ENCODE measurements at places on chromosomes 5 and 9. TPM values are rescaled to one million over a fixed set of nuclear protein-coding genes. Genes with fewer than 3 reads are reported as not detected.

- H3K36me3 ChIP-seq, result no peaks in the 10 kb centered on the region
- H3K27me3 ChIP-seq, result no peaks in the 10 kb centered on the region
- no peak overlapping the region for H3K27ac ChIP-seq
- peaks cover 25% of the 10 kb centered on the region for H3K4me1 ChIP-seq
- no peak overlapping the region for H3K4me3 ChIP-seq
These were observed 2.2 kb upstream of the GNPDA1 start for GRCh38 chr5:142014911-142015584.

GRCh38 chr9:2234371-2234893 lies 219.3 kb downstream of the SMARCA2 start:
- no peak overlapping the region for H3K27ac ChIP-seq
- no peak for DNase-seq
- H3K4me1 ChIP-seq, result no peaks in the 10 kb centered on the region

DNA sequence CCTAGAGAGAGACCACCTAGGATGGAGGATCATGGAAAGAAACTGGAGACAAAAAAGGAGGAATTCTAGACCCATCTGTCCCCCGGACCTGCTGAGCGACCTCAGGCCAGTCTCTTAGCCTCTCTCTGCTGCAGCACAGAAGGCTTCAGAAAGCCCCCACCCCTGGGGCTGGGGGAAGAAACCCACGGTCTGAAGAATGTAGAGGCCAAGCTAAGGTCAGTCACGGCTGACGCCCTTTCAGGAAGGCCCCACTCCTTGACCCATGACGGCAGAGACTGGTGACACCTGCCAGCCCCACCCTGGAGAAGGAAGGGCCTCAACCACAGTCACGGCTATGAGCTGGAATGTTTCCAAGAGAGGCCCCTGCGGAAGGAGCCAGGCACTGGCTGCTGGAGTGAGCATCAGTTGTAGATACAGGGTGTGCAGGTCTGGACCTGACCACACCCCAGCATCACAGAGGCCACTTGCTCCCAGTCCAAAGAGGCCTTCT lies 120.5 kb upstream of the BOD1 start:
- H3K36me3 ChIP-seq, result no peaks in the 10 kb centered on the region
- H3K27ac ChIP-seq, result no peak overlapping the region
- H3K27me3 ChIP-seq, result no peaks in the 10 kb centered on the region
- no peak overlapping the region for H3K4me3 ChIP-seq
- no peaks in the 10 kb centered on the region for H3K4me1 ChIP-seq

DNA sequence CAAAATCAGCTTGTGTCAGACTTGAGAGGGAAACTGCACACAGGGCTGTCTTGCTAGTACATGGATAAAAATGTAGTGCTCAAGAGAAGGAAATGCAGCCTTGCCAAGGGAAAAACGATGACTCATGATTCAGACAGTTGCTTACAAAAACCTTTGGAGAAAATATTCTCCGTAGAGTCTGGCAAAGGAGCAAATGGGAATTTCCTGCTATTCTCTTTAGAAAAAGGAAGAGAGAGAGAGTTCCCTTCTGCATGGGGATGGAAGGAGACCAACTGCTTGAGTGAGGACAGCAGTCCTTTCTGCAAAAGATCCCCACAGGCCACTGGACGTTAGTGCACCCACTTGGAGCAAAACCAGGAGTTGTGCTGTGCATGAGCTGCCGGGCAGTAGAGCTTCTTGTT lies 7.6 kb downstream of the IFNB1 start:
- H3K4me1 ChIP-seq, result peaks cover 17% of the 10 kb centered on the region
- H3K36me3 ChIP-seq, result no peaks in the 10 kb centered on the region
- H3K27ac ChIP-seq, result peak overlapping the region; percentile 15
- peak; percentile 36 for DNase-seq
- H3K4me3 ChIP-seq, result peak overlapping the region; percentile 57

- H3K4me1 ChIP-seq, result no peaks in the 10 kb centered on the region
- H3K4me3 ChIP-seq, result no peak overlapping the region
- DNase-seq, result no peak
- no peaks in the 10 kb centered on the region for H3K27me3 ChIP-seq
- H3K36me3 ChIP-seq, result no peaks in the 10 kb centered on the region
These were observed 87.9 kb upstream of the TRIO start for GRCh38 chr5:14054965-14055963.

Gene CARD9
- total RNA-seq, result 1.4 TPM

Gene FST
- total RNA-seq, result 12.6 TPM

Gene C5orf34
- total RNA-seq, result 3.0 TPM

Gene GEMIN5
- total RNA-seq, result 21.0 TPM

Gene DCAF10
- total RNA-seq, result 47.4 TPM

Gene PPP3R2
- not detected for total RNA-seq

Gene DIPK1B
- total RNA-seq, result 4.8 TPM
